ENCODE measurements at places on chromosomes 3 and 15.

DNA sequence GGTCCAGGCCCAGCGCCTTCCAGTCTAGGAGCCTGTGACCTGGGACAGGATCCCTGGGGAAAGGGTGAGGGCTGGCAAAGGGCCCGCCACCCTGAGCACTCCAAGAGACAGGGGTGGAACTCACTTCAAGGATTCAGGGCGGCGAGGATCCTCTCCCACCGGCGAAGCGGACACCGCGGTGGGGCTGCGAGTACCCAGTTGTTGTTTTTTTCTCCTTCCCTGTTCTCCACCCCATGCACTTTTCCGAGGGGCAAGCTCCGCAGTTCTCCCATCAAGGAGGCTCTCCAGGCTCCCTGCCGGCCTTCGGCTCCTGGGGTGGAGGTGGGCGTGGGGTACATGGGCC lies 387 bp upstream of the PAQR5 start:
- DNase-seq: no peak

- DNase-seq: no peak
These were observed 590.9 kb downstream of the EPHA3 start for GRCh38 chr3:89698208-89698830.

DNA sequence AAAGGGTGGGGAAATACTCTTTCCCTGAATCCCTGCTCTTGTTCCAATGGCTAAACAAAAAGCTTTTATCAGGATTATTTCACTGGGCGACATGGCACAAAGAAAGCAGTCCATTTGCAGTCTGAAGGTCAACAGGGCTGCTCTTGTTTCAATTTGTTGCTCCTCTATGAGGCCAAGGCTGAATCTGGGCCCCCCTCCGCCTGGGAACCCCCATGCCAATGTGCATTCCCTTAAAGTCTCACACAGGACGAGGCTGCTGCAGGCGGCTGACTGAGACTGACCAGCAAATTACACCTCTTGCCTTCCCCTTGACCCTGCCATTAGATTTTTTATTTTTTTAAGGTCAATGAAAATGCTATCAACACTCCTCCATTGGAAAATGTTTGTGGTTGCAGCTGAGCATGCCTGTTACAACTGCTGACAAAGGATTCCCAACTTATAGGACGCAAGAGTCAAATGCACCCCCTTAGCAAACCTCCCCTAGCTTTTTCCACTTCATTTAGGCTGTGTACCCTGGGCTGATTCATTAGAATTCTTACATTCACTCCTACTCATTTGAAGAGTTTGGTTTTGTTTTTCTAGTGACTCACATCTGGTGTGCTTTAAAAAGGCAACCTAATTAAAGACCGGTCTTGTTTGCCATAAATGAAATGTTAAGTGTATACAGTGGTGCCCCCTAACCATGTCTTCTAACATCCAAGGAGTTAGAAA lies 60.8 kb upstream of the ARHGEF3 start:
- no peak for DNase-seq

DNA sequence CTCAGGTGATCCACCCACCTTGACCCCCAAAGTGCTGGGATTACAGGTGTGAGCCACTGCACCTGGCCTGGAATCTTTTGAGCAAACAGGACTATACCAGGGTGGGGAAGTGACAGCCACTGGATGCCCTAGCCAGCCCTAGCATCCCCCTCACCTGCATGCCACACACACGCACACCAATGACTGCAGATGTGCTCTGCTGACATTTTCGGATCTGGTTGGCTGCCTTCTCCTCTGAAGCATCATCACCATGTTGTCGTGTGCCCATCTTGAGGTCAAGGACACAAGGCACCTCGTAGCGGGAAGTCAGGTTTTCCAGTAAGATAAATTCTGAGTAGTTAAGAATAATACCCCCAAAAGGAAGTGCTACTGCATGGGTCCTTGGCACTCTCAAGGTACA lies 3.7 kb upstream of the NCKIPSD start:
- no peak for DNase-seq

DNA sequence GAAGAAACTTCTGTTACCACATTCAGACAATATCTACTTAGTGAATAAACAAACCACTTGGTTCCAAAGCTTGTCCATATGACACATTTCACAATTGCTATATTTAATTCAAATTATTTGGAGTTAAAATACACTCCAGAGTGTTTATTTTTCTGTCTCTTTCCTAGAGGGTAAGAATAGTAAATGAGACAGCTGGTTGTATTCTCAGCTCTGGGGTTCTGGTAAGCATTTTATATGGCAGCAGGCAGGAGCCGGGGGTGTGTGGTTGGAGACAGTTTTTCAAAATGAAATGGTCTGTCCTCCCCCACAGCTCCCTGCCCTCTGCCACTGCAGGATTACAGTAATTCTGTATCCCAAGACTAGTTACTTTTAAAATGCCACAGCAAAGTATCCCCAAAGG lies 10.9 kb upstream of the SEC61A1 start:
- no peak for DNase-seq

DNA sequence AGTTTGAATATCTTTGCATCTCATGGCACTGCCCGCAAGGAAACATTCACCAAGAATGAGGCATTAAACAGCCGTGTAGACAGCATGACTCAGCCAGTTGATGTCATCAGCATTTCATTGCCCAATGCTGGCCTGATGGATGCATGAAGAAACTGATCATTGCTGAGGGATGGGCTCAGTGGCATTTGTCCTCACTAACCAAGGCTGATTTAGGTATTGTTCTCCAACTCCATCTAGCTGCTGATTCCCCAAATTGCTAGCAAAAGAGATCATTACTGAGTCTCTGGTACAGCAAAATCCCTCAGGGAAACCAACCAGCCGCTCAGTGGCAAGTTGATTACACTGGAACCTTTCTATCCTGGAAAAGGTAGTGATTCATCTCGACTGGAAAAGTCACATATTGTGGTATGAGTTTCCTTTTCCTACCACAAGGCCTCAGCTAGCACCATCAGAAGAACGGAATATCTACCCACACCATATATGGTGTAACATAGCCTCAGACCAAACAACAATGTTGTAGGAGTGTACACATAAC lies 186.5 kb upstream of the GAP43 start:
- no peak for DNase-seq

DNA sequence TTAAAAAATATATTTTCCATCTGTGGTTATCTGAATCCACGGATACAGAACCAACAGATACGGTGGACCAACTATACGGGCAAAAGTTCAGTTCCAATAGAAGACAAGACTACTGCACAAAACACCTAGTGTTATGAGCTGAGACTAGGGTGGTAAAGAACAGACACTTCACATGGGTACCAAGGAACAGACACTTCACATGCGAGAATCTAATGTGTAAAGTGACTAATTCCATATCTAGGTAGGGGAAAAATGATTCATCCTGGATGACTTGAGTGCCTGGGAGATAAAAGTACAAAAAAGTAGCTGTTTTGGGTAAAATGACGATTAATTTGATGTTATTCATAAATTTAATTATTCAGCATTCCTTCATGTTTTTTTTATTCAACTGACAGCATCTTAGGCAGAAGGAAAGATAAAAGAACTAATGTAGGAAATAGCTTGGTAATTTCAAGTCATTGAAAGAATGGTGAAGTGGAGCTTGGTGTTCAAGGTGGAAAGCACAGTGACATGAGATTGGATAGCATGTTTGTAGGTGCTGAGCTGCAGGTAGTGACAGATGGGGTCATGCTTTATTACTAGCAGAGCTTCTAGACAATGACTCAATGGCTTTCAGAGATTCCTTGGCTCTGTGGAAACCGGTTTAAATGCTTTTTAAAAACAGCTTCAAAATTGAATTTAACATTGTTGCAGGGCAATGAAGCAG lies 5.2 kb downstream of the CD200 start:
- no peak for DNase-seq

GRCh38 chr3:85303156-85303555 lies 344.4 kb downstream of the CADM2 start:
- DNase-seq: no peak

DNA sequence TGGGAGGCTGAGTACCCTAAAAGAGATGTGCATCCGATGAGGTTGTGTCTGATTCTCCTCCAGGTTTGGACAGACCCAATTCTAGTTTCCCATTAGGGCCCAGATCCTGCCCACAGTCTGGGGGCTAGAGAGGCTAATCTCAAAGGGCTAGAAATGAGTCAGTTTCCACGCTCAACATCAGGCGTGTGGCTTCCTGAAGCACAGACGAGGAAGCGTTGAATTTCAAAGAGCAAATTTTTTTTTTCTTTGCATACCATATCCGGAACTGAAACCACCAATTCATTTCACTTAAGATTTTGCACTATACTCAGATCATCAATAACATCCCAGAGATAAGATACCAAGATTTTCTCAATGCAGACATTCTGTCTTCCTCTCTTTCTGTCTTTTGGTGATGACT lies 173.8 kb upstream of the BCL6 start:
- DNase-seq: no peak

GRCh38 chr15:72591361-72591760 lies 63.1 kb upstream of the GOLGA6B start:
- no peak for DNase-seq

- no peak for DNase-seq
These were observed 1.5 kb upstream of the CLK3 start for GRCh38 chr15:74613953-74614743.

DNA sequence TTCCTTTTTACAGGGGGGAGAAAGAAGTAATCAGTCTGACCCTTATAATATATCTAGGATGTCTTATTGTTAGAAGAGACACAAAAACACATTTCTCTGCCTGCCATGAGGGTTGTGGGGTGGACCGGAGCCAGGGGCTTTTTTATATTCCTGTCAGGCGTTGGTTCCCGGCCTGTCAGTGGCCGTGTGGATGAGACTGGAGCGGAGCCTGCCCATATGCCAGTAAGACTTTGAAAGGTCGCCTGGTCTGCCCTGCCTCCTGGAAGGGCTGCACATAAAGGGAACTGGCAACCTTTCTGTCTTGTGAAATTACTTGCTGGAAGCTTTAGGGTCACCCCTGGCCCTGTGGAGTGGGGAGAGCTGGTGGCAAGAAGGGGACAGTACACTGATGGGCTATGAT lies 34.7 kb downstream of the MAP3K13 start:
- no peak for DNase-seq

- DNase-seq: no peak
These were observed 12.7 kb upstream of the TMCO5A start for GRCh38 chr15:37921527-37922385.

DNA sequence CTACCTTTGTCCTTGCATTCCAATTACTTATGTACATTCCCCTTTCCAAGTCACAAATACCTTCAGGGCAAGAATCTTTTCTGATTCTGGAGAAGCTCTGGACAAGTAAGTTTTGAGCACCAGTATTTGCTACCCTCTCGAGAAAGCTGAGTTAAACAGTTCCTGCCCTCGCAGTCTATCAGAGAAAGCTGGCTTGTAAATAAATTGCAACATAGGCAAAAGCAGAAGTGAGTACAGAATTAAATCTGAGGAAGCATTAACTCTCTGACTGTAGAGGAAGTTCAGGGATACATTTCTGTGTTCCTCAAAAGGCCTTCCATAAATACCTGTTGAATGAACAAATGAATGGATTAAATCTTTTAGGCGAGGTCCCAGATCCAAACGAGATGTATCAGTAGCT lies 1.2 kb downstream of the OSBPL11 start:
- no peak for DNase-seq

- no peak for DNase-seq
These were observed 3.4 kb downstream of the CLDND1 start for GRCh38 chr3:98519351-98519750.

GRCh38 chr15:64915518-64916227 lies 4.0 kb downstream of the ANKDD1A start:
- DNase-seq: no peak
